Upper lobe of left lung (tissue), 6 donors: ENCODE measurements at places on chromosomes 11 and 22. TPM values are rescaled to one million over a fixed set of nuclear protein-coding genes. Genes with fewer than 3 reads are reported as not detected.
A peak's percentile ranks its signal among the peaks of the same experiment; 100 is the strongest.

The C22orf42 gene
- not detected for total RNA-seq

- DNase-seq = no peak
Observed at GRCh38 chr11:134626032-134626431, 214.0 kb upstream of the B3GAT1 start.

The PTPN5 gene
- not detected for total RNA-seq

The ACCSL gene
- not detected for total RNA-seq

- no peak for DNase-seq
Observed at GRCh38 chr22:43267332-43267980, 75.7 kb downstream of the SCUBE1 start.

GRCh38 chr22:20771918-20772625, 1.8 kb upstream of the SERPIND1 start:
- DNase-seq = no peak

GRCh38 chr22:26429458-26430286, 612 bp downstream of the ASPHD2 start:
- peak; percentile 88 for DNase-seq

The MAJIN gene
- not detected for total RNA-seq

GRCh38 chr11:35539781-35540281, 14.4 kb upstream of the PAMR1 start:
- DNase-seq = no peak

The OR51E2 gene
- not detected for total RNA-seq
